ENCODE measurements at places on chromosomes 2 and 18. TPM values are rescaled to one million over a fixed set of nuclear protein-coding genes. Genes with fewer than 3 reads are reported as not detected.

DNA sequence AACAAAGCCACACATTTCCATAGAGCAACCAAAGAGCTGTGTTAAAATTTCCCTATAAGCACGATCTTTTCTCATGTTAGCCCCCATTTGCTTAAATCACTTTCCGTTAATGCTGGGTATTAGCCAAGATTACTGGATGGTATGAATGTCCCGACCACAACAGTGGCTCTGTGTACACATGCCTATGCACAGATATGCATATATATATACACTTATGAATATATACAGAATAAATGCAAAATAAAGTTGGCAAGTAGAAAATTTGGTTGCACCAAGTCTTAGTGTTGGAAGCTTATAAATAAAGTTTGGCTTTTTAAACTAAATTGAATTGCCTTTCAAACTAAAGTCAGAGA, 265.9 kb upstream of the ETAA1 start:
- H3K4me1 ChIP-seq = no peaks in the 10 kb centered on the region
- no peak overlapping the region for H3K4me3 ChIP-seq
- H3K36me3 ChIP-seq = no peaks in the 10 kb centered on the region

DNA sequence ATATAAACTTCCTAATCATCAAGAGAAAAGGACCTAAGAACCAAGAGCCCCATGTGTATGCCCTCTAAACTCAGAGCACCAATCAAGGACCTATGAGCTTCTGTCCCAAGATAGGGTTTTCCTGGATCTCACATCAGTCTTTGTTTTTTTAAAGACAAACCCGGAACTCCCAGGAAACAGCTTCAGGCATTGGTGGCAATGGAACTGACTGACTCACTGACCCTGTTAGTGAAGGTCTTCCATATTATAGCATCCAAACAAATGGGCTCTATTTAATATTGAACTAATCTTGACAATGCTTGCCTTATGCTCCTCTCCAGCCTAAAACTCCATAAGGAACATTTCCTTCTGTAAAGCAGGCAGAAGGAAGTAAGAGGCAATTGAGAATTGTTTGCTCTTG, 63.5 kb upstream of the RPE start:
- H3K4me1 ChIP-seq = no peaks in the 10 kb centered on the region
- no peak overlapping the region for H3K4me3 ChIP-seq
- no peak for DNase-seq
- no peaks in the 10 kb centered on the region for H3K36me3 ChIP-seq

GRCh38 chr2:59195851-59196250, 954.7 kb upstream of the FANCL start:
- H3K4me1 ChIP-seq = no peaks in the 10 kb centered on the region
- H3K27ac ChIP-seq = no peak overlapping the region
- DNase-seq = no peak
- no peak overlapping the region for H3K4me3 ChIP-seq

GRHL1 gene
- total RNA-seq = 8.5 TPM

IKZF2 gene
- 1.6 TPM for total RNA-seq

DNA sequence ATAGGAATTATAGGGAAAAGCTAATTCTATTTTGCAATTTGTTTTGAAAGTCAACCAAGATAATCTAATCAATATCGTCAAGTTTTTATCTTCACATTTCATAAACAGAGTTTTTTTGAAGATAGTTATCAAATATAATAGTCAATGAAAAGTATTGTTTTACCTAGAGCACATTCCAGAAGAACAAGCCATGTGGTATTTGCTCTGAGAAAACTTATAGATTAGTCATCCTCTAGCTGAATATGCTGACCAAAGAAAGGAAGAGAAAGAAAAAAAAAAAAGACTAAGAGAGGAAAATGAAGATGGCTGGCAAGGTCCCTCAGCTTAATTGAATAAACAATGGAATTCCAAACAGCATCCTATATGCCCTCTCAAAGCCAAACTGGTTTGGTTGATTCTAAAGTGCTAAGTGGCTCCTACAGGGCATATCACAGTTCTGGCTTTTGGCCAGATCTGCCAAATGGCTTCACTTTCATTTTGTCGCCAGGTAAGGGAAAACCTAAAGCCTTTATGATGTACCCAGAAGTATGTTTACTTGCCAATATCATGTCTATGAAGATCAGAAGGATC, 132.6 kb downstream of the VWC2L start:
- no peak for DNase-seq
- peaks cover 5% of the 10 kb centered on the region for H3K4me1 ChIP-seq
- no peaks in the 10 kb centered on the region for H3K27me3 ChIP-seq
- no peaks in the 10 kb centered on the region for H3K36me3 ChIP-seq
- H3K4me3 ChIP-seq = no peak overlapping the region

SERPINB12 gene
- total RNA-seq = not detected

GRCh38 chr2:232951891-232952290, 61.2 kb downstream of the NGEF start:
- no peaks in the 10 kb centered on the region for H3K27me3 ChIP-seq
- peaks cover 7% of the 10 kb centered on the region for H3K4me1 ChIP-seq
- no peak for DNase-seq
- no peak overlapping the region for H3K4me3 ChIP-seq
- H3K36me3 ChIP-seq = no peaks in the 10 kb centered on the region
- H3K27ac ChIP-seq = no peak overlapping the region

- H3K36me3 ChIP-seq = no peaks in the 10 kb centered on the region
- H3K27me3 ChIP-seq = no peaks in the 10 kb centered on the region
- no peak for DNase-seq
- H3K27ac ChIP-seq = no peak overlapping the region
Observed at GRCh38 chr2:46514738-46515137, 35.4 kb downstream of the TMEM247 start.

- H3K27me3 ChIP-seq = no peaks in the 10 kb centered on the region
- H3K4me3 ChIP-seq = no peak overlapping the region
- peaks cover 2% of the 10 kb centered on the region for H3K4me1 ChIP-seq
- no peaks in the 10 kb centered on the region for H3K36me3 ChIP-seq
- DNase-seq = no peak
Observed at GRCh38 chr2:8543060-8543382, 138.8 kb upstream of the ID2 start.

DNA sequence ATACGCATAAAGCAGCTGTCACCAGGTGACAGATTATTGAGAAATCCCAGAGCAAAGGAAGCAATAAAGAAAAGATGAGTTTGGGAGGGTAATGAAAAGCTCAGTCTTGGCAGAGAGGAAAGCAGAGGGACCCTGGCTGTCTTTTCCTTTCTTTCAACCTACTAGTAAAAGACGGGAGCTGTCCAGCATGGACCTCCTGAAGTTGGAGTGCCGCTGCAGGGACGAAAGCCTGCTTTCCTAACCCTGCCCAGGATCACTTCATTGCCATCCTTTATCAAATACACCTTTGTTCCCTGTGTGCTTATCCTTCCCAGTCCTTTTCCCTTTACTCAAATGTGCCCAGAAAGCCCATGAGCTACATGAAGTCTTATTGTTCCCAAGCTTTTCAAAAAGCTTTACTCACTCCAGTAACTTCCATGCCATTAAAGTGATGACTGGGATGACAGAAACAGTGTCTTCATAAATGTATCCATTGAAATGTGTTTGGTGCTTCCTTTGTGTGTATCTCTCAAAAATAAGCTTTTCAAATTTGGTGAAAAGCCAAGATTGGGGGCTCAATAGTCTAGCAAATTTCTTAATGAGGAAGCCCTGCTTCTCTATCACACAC, 3.7 kb upstream of the SPR start:
- H3K36me3 ChIP-seq = no peaks in the 10 kb centered on the region
- no peak overlapping the region for H3K27ac ChIP-seq
- no peaks in the 10 kb centered on the region for H3K27me3 ChIP-seq

GRCh38 chr2:175567435-175568061, 386.0 kb upstream of the ATP5MC3 start:
- H3K36me3 ChIP-seq = no peaks in the 10 kb centered on the region
- no peak overlapping the region for H3K4me3 ChIP-seq
- no peak overlapping the region for H3K27ac ChIP-seq
- no peaks in the 10 kb centered on the region for H3K4me1 ChIP-seq
- no peak for DNase-seq

- no peak for DNase-seq
- H3K27me3 ChIP-seq = peaks cover 10% of the 10 kb centered on the region
- no peak overlapping the region for H3K4me3 ChIP-seq
- H3K4me1 ChIP-seq = no peaks in the 10 kb centered on the region
- no peak overlapping the region for H3K27ac ChIP-seq
Observed at GRCh38 chr2:30899516-30900054, 92.3 kb upstream of the CAPN13 start.

FHL2 gene
- 86.6 TPM for total RNA-seq

DNA sequence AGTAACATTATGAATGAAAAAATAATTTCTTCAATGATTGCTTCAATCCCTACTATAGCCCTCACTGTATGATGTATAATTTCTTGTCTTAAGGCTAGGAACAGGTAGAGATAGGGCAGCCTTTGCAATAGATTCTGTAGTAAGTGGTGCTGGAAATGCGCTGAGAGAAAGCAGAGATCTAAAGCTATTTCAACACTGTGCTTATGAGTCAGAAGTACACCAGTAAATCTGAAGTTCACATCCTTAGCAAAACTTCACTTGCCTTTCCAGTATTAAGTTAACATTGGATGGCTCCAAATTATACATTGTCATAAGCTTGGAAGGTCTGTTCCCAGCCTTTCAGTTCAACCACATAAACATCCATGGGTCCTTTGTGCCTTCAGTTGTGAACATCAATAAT, 178.2 kb upstream of the EPHA4 start:
- H3K4me1 ChIP-seq = no peaks in the 10 kb centered on the region
- DNase-seq = no peak
- no peak overlapping the region for H3K4me3 ChIP-seq
- H3K27ac ChIP-seq = no peak overlapping the region

GRCh38 chr18:26424428-26425147, 123.8 kb downstream of the KCTD1 start:
- no peaks in the 10 kb centered on the region for H3K27me3 ChIP-seq
- no peaks in the 10 kb centered on the region for H3K36me3 ChIP-seq

GRCh38 chr2:224802407-224802806, 86.2 kb upstream of the CCDC195 start:
- H3K4me1 ChIP-seq = no peaks in the 10 kb centered on the region
- H3K27ac ChIP-seq = no peak overlapping the region
- no peaks in the 10 kb centered on the region for H3K36me3 ChIP-seq
- DNase-seq = no peak

DNA sequence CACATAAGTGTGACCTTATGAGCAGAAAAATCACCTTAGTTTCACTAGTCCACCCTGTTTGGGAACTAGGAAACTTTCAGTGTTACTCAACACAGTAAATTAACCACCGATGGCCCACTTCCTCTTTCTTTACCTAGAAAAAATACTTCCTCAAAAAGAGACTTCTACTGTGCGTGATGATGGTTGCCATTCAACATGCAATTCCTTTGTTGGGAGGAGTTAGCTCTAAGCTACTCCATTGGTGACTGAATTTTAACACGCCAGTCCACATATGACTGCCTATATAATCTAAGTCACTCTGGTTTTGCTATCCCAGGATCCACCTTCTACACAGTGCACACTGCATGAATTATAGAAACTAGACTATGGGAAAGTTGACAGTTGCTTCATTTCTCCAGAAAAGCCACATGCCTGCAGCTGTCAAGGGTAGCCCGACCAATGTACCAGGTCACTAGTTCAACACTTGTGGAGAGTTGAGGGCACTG, 47.8 kb upstream of the REG3G start:
- no peaks in the 10 kb centered on the region for H3K36me3 ChIP-seq
- no peaks in the 10 kb centered on the region for H3K27me3 ChIP-seq
- H3K27ac ChIP-seq = no peak overlapping the region
- no peak for DNase-seq
- H3K4me1 ChIP-seq = no peaks in the 10 kb centered on the region
- no peak overlapping the region for H3K4me3 ChIP-seq

GRCh38 chr2:112182581-112183034, 44.4 kb downstream of the FBLN7 start:
- peaks cover 3% of the 10 kb centered on the region for H3K4me1 ChIP-seq
- DNase-seq = no peak
- H3K27ac ChIP-seq = no peak overlapping the region
- H3K36me3 ChIP-seq = no peaks in the 10 kb centered on the region

Data from HCT116 (cell line).